ENCODE measurements at places on chromosomes 4 and X.

DNA sequence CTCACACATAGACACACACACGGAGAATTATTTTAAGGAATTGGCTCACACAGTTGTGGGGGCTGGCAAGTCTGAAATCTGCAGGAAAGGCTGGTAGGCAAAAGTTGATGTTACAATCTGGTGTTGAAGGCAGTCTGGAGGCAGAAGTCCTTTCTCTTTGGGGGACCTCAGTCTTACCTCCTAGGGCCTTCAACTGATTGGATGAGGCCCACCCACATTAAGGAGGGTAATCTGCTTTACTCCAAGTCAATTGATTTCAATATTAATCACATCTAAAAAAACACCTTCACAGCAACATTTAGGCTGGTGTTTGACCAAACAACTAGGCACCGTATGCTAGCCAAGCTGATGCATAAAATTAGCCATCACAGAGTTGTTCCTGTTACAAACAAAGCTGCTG is 10.7 kb downstream of the MGST2 start:
- no peak for DNase-seq

- peak; percentile 66 for DNase-seq
Observed at GRCh38 chr4:24488399-24489164, 95.8 kb downstream of the DHX15 start.

- peak; percentile 54 for DNase-seq
Observed at GRCh38 chrX:71622576-71623450, 4.5 kb upstream of the CXCR3 start.

GRCh38 chrX:29477878-29478277 is 737.5 kb upstream of the MAGEB2 start:
- no peak for DNase-seq

GRCh38 chr4:15352524-15352923 is 75.3 kb upstream of the C1QTNF7 start:
- no peak for DNase-seq

GRCh38 chr4:89055157-89056080 is 1.6 kb downstream of the FAM13A start:
- no peak for DNase-seq

- no peak for DNase-seq
Observed at GRCh38 chrX:45669715-45670340, 469.2 kb upstream of the DIPK2B start.

DNA sequence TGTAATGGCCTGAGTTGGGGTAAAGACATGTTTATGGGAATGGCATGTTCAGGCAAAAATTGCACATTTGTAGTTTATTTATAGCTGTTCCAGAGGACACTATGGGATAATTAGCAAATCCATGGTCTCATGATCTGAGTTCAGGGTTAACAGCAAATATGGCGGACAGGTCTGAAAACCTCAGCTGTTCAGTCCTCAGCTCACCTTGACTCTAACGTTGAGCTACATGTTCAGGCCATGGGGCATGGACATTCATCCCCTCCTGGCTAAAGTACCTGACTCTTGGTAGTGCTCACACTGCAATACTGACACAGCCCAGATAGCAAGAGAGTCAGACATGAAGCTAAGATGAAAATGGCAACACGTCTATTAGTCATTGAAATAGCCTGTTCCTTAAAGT is 161.6 kb upstream of the GPC4 start:
- DNase-seq = no peak

- DNase-seq = no peak
Observed at GRCh38 chr4:139901531-139902320, 236.1 kb downstream of the MGST2 start.

DNA sequence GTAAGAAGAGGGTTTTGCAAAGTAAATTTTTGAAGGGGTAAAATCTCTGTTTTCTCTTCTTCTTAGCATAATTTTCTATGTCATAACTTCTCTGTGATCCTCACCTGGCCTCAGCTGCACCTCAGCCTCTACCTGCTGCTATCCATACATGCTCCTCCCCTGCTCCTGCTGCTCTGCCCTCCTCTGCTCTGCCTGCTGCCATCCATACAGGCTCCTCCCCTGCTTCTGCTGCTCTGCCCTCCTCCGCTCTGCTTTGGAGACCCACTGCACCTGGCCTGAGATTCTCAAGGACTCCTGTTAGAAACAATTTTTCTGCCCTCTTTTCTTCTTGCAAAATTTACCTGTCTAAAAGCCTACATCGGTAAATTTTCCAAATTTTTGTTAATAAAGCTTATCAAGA is 388.6 kb upstream of the PITX2 start:
- DNase-seq = no peak

- no peak for DNase-seq
Observed at GRCh38 chr4:139647952-139648351, 17.7 kb upstream of the MGST2 start.

DNA sequence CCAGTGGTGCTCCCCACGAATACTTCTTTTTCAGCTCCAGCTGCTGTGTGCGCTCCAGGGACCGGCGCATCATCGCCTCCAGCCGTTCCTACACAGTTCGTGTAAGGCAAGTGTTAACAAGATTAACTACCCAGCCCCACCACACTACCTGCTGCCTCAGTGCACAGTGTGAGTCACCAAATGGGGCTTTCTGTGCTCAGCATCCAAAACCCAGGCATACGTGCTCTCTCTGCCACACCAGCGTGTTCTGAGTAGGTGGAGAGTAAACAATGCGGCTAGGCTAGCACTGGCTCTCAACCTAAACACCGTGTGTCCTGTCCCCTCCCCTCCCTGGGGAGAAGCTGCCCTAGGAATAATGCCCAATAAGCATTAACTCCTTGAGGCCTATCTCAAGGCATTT is 60.0 kb downstream of the MAP7D2 start:
- DNase-seq = no peak

- DNase-seq = no peak
Observed at GRCh38 chr4:152357206-152357605, 178.7 kb downstream of the FBXW7 start.

- no peak for DNase-seq
Observed at GRCh38 chrX:10240918-10241317, 84.1 kb downstream of the CLCN4 start.

DNA sequence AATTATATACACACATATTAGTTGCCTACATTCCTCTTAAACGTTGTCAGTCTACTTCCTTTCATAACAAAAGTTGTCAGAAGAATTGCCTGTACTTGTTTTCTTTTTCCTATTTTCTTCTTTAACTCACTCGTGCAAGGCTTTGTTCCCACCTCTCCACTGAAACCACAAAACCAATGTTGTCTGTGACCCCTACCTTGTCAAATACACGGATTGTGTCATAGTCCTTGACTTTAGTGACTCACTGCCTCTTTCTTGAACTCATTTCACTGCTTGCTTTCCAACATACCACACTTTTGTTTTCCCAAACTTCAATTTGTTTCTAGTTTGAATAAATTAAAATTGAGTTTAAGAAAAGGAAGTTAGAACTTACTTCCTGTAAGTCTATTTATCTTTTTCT is 283.9 kb upstream of the AGA start:
- DNase-seq = no peak

DNA sequence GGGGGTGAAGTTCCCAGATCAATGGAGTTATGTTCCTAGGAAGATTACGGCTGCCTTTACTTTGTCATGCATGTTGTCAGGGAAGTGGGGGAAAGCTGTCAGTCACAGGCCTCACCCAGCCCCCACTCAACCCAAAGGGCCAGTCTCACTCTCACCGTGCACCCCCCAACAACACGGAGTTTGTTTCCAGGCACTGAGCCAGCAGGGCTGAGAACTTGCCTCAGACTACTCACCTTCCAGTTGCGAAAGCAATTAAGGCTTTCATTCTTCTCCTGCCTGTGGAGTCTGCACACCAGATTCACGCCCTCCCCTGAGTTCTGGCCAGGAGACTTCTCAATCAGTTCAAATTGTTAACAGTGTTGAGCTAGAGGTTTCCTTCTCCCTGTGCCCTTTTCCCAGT is 114.3 kb downstream of the SH3BGRL start:
- no peak for DNase-seq

DNA sequence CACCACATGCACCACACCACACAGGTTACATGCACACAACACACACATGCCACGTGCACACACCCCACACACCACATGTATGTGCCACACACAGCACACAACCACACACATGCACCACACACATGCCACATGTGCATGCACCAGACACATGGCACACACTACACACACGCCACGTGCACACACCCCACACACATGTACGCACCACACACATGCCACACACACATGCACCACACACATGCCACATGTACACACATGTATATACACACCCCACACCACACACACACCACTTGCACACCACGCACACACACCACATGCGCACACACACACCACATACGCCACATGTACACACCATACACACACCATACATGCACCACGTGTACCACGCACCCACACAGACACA is 19.6 kb upstream of the MSANTD1 start:
- DNase-seq = no peak

DNA sequence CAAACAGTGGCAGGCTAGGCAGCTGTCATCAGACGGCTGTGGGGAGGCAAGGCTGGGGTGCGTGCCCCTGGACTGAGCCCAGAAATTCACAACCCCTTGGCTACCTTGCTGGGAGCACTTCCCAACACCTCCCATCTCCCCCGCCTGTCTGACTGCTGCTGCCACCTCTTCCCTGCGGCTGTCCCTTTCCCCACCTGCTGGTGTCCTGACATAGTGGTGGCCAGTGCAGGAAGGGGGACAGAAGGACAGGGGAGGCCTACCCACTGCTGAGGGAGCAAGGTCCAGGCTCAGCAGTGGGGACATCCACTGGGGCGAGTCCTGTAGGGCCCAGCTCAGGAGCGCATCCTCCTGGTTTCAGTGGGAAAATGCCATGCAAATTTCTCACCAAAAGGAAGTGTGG is 3.4 kb downstream of the ABCD1 start:
- DNase-seq = no peak

DNA sequence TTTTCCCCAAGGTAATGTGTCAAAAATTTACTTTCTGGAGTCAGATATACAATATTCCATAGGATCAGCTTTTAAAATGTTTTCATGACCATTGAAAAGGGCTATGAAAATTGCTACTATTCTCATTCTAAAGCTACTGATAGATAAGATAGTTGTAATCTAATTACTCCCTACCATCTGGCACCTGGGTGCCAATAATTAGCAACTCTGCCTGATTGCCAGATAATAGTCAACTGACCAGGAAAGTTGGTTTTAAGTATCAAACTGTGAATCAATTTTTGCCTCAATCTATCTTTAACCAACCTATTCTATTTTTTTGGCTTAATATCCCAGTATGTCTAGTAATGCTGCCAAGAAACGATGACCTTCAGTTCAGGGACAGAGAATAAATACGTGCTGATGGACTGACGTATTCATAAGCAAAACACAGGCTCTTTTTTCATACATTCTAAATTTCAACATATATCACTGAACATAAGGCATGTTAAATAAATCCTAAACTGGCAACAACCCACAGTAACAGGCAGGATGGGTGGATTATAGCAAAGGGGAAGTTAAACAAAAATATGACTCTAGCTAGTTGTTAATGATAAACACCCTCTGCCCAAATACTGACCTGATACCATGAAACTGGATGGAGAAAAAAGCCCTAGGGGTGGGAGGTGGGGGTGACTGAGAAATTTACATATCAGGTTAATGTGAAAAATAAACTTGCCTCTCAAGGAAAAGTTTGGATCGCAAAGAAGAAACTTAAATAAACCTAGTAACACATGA is 18.2 kb downstream of the SH3RF1 start:
- DNase-seq = no peak

GRCh38 chr4:147760695-147761094 is 28.8 kb downstream of the ARHGAP10 start:
- no peak for DNase-seq

DNA sequence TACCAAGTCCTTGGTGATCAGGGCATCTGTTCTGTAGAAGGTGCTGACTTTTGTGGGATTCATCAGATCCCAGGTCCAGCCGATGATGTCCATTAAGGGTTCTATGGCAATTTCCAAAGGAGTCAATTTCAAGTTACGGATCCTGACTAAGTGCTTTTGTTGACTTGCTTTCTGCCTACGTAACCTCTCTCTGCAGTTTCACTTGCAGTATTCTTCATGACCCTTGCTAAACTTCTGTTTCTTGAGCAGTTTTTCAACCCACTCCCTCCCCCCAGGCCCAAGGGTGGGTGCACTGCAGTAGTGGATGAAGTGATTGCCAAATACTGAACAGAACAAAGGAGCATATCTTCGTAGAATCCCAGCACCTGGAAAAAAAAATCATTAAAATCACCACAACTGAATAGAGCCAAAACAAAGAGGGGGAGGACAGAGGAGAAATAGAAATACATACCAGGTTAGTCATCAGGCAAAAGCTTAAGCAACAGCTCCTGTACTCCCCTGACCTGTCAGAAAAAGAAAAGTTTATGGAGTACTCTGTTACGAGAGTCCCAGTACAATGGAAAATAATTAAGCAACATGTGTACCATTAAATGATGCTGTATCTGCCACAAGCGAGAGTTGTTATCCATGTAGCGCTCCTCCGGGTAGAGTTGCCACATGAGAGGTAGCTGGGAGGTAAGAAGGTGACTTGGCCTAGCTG is 5.8 kb downstream of the CMC4 start:
- no peak for DNase-seq

- DNase-seq = no peak
Observed at GRCh38 chrX:143304025-143304424, 213.2 kb downstream of the SPANXN3 start.

DNA sequence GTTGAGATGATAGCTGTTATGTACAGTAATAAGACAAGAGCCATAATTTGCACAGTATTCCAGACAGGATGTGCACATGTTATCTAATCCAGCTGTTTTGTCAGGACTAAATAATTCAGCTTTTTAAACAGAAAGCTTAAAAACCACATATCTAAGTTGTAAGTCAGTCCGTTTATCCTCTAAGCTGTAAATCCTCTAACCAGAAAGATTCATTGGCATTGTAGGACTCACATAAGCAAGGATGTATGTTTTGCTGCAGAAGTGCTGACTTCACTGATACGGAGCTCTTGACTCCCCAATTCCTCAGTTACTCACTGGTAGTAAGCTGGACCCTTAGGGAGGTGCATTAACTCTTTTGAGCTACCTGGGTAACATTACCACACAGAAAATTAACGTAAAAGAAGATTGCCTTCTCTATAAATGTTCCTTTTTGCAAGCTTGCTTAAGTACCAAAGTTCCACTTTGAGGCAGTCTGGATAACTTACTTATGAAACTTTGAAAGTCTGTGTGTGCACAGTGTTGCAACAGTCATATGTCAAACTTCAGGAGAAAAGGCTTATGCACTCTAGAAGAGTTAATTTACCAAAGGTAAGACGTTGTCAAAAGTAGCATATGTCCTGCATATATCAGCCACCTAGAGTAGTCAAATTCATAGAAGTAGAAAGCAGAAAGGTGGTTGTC is 58.3 kb upstream of the MAGEB2 start:
- no peak for DNase-seq

All from stimulated activated CD4-positive, alpha-beta T cell treated with anti-CD3 and anti-CD28 coated beads, Interleukin-4, amount 100 ng/mL, for 1 hour (primary cell).